ENCODE measurements at places on chromosomes 12 and 14.
A peak's percentile ranks its signal among the peaks of the same experiment; 100 is the strongest.

DNA sequence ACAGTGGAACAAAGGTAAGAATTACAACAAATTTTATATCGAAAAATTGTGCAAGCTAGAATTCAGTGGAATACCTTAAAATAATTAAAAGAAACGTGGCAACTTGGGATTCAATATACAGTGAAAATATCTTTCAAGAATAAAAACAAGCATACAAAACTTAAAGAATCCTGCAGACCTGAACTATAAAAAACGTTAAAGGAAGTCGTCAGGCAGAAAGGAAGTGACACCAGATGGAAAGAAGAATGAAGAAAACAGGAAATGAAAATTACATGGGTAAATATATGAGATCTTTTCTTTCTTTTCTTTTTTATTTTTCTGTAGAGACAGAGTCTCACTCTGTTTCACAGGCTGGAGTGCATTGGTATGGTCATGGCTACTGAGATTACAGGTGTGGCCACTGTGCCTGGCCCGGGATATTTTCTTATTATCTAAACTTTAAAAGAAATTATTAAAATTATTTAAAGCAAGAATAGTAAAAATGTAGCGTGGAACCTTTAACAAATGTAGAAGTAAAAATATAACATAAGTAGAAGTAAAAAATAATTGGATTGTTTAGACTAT is 4.7 kb downstream of the MGP start:
- no peak for DNase-seq

DNA sequence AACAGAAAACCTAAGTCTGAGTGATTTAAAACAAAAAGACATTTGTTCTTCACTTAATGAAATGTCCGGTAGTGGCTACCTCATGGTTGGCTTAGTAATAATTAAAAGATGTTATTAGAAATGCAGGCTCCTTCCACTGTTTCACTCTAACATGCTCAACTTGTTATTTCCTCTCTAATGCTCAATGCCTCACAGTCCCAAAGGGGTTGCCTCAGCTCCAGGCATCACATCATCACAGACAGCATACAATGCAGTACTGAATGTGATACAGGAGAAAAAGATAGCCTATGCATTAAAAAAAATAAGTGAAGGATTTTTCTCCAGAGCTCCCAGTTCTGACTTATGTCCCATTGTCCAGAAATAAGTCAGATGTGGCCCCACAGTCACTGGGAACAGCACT is 1077.0 kb upstream of the TMEM132C start:
- no peak for DNase-seq

- DNase-seq = no peak
Observed at GRCh38 chr12:22670762-22671161, 45.8 kb downstream of the ETNK1 start.

- no peak for DNase-seq
Observed at GRCh38 chr12:23083267-23083666, 458.3 kb downstream of the ETNK1 start.

DNA sequence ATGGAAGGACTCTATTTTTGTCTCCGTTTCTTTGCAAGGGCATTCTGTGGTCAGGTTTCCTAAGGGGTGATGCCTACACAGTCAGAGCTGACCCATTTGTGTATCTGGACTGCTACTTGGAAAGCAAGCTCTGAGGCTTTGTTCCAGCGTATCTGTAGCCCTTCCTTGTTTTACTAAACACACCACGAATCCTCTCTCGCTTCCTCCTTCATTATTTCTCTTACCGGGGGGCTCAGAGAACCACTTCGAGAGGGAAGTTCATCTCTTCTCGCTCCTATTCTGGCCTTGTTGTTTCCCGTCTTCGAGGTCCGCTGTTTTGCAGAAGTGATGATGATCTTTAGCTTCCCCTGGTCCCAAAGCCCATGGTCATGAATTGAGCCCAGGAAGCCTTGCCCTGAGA is 164.7 kb downstream of the SSPN start:
- DNase-seq = no peak

- no peak for DNase-seq
Observed at GRCh38 chr12:106281056-106281782, 21.3 kb upstream of the TCP11L2 start.

- peak; percentile 1 for DNase-seq
Observed at GRCh38 chr12:107884769-107885694, 110.5 kb downstream of the ASCL4 start.

GRCh38 chr12:30885321-30885720 is 41.2 kb upstream of the TSPAN11 start:
- no peak for DNase-seq

DNA sequence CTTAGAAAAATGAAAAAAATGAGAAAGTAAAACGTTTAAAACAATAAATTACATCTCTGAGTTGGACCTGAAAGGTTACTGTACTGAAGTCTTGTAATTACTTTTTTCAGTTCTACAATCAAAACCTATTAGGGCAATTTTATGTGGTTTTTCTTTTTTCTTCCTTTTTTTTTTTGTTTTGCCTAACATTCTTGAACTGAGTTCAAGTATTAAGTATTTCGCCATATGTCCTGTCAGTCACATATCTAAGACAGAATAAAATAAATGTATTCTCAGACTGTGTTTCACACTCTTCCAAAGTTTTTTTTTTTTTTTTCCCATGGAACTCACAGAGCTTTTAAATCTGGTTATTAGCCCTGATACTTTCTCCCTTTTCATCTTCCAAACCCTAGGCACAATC is 172.0 kb downstream of the BCAT1 start:
- DNase-seq = no peak

GRCh38 chr12:105910030-105910429 is 228.7 kb downstream of the NUAK1 start:
- no peak for DNase-seq

- DNase-seq = no peak
Observed at GRCh38 chr12:53358836-53359419, 21.0 kb upstream of the SP1 start.

GRCh38 chr12:116673681-116674111 is 64.2 kb downstream of the SPRING1 start:
- no peak for DNase-seq

DNA sequence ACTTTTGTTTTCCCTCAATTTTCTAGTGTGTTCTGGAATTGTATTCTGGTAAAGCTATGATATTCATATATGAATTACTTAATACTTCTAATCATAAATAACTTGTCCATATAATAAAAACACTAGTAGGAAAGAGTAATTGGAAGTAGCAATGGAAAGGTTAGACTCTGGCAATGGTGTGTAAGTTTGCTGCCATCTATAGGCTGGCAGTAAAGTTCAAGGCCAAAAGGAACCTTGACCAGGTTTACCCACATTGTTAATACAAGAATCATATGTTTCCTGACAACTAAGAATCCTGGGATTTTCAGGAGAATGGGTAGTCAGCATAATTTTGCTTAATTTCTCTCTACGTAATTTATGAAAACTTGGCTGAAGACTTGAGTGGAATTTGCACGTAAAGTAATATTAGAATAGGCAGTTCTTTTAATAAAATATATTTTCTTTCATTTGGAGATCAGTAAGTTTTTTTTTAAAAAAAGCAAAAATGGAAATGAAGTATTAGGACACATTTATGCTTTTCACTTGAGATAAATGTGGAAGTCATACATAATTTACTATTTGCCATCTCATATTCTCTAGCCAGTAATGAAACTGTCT is 926.7 kb downstream of the GALC start:
- no peak for DNase-seq

DNA sequence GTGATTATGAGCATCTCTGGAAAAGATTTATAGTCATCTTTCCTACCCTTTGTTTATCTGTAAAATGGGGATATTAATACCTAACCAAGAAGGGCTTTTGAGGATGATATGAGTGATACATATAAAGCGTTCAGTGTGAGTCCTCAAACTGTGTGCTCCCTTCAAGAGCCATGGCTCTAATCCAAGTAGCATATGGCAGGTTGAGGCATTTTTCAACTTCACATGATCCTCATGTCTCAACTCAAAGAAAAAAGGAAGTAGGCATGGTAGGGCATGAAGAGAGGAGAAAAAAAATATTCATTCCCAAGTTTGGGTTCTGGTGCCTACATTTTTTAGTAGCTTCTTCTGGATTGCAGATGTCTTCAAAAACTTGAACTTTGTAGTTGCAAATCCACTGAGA is 286.3 kb upstream of the ATP2B1 start:
- no peak for DNase-seq

DNA sequence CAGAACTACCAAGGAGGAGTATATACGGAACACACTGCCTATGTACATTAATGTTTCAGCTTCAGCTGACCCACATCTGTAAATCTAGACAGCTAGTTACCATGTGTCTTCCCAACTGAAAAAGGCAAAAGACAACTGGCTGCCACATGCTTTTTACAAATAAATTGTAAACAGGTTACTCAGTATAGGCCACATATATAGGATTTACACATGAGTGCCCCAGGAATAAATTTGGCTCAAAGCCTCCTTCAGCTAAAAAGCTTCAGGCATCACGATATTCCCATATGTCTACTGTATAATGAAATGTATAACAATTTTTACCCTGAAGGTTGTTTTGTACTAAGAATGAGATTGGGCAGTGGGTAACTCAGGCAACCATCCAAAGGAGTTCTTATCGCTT is 175.9 kb upstream of the BMP4 start:
- no peak for DNase-seq

DNA sequence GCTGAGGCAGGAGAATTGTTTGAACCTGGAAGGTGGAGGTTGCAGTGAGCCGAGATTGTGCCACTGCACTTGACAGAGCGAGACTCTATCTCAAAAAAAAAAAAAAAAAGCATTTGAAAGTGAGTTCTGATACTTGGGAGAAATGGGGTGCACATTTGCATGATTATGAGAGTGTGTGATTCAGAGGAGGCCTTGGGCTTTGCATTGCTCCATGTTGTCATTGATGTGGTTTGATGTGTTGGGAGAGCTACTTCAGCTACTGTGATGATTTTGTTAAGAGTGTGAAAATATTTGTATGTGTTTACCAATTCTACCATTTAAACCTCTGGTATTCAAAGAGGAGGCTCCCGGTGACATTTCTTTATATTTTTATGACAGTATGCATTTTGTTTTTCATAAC is 24.4 kb downstream of the DRAM1 start:
- DNase-seq = no peak

DNA sequence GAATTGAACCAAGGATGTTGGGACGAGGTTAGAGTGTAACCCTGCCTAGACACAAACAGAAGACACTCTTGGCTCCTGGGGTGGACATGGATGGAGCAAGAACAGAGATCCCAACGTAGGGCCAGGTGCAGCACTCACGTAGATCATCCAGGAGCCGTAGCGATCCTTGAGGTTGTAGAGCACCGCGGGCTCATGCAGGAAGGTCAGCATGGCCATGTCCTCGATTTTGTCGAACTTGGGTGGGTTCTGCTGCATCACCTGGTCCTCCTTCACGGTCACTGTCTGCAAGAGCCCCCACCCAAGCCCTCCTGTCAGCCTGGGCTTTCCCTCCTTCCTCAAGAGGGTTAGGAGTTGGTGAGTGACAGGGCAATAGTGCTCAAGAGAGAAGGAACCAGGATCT is 2.5 kb downstream of the MYH7 start:
- DNase-seq = no peak

DNA sequence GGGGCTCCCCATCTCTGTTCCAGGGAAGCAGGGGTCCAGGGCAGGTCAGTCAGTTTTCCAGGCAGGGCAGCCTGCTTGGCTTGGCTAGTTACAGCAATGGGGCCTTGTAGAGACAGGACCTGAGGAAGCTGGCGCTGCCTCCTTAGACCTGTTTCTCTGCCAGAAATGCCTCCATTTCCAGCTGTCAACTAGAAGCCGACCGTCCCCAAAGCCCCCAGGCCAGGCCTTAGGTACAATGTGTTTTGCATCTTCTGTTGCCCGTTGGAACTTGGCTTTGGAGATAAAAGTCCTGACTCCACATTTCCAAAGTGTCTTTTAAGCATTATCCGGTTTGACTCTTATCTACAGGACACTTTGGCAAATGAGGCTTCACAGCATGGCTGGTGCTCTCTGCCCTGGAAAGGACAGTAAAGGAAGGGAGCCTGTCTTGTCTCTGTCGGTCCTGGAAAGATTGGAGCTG is 42.6 kb downstream of the KRT80 start:
- DNase-seq = no peak

GRCh38 chr14:58198086-58198485 is 1.9 kb upstream of the ACTR10 start:
- no peak for DNase-seq

DNA sequence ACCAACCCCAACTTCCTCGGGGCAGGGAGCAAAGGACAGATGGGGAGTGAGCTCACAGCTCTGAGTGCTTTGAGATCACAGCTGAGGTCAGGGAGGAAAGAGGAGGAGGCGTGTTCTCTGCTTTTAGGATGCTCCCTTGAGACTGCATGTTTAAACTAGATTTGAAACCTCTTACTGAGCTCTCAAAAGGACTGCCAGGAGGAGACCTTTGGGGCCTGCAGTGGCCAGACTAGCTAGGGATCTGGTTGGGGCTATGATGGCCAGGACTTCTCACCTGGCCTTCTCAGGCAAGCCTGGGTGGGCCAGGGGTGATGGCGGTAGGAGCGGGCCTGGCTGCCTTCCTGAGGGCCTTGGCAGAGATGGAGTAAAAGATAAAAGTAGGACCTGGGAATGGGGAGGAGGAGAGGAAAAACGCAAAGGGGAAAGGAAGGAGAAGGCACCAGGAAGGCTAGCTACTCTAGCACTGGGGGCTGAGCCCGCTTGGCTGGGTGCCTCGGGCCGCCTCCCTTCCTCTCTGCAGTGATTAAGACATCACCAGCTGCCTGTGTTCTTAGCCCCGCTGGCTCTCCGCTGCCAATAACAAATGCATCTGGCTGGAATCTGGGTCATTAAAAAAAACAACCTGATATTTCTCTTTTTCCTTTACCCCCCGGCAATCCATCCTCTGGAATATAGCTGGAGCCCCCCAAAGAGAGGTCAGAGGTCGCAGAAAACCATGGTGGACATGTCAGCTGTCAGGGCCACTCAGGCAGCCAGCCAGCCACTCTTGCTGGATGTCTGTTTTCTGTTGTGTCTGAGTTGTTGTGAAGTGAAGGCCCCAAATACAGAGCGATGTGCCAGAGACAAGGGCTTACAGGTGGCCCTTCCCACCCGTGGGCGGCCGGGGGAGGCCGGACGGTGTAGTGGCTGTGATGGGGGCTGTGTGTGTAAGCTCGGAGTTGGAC is 141.3 kb downstream of the TSPAN9 start:
- DNase-seq = no peak

- DNase-seq = no peak
Observed at GRCh38 chr12:90250042-90250441, 541.4 kb upstream of the ATP2B1 start.

DNA sequence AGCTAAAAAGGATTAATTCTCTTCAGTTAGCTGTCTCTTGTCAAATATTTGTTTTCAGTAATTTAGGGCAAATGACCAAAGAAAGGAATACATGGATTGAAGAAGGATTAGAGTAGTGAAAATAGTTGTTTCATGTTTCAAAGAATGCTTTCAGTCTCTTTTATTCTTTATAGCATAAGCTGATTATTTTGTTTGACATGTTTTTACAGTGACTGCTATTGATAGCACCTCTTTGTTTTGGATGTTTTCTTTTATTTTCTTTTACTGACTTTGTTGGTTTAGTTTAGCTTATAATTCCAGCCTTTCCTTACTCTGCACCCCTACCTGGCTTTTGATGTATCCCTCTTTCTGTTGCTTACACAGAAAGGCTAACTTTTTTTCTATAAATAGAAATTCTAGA is 29.3 kb upstream of the SGPP1 start:
- DNase-seq = no peak

- no peak for DNase-seq
Observed at GRCh38 chr12:77131977-77132490, 66.7 kb upstream of the E2F7 start.

Measured in bone marrow (tissue), 2 donors.